ENCODE measurements at places on chromosomes 12 and 14. TPM values are rescaled to one million over a fixed set of nuclear protein-coding genes. Genes with fewer than 3 reads are reported as not detected.

DNA sequence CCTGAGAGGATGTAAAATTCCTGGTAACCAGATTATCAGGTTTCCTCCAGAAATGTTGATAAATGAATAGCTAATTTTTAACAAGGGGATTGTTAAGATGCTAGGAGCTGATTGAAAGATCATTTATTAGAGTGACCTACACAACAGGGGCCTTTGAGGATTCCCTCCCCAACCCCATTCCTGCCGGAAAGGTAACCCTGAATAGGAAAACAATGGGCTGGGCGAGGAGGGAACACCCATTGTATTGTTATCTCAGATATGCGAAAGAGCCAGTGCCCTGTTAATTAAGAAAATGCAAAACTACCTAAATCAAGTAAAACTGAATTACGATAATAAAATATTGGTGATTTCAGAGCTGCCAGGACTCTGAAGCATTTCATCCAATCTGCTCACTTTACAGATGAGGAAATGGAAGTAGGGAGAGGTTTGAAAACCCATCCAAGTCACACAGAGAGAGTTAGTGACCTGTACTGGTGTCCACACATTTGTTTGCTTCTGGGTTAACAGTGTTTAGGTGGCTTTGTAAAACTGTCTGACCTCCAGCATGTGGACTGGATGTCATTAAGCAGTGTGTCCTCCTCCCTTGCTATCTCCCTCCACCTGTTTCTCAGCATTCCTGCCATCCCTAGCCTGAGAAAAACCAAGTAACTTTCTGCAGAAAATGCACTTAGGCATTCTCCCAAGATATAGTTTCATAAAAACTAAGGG lies 214.8 kb downstream of the TTC6 start:
- no peak for DNase-seq

Gene SLC6A15
- not detected for total RNA-seq

DNA sequence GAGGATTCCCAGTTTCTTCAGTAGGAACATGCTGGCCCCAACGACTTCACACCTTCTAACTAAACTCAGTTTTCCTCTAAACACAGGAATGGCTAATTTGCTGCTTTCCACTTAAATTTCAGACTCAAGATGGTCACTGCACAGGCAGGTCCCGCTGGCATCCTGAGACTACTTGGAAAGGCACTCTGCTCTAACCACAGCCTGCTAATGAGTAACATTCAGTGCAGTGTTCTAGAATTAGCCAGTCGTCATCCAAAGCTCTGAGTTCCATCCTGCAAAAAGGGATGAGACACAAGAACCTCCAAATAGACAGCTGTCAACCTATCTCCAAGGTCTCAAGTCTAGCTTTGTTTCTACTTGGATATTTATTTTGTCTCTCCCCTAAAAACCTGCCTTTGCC lies 6.0 kb downstream of the CCDC92 start:
- DNase-seq = no peak

- DNase-seq = no peak
Measured at GRCh38 chr14:68109132-68109900, 289.7 kb downstream of the RAD51B start.

GRCh38 chr12:76284816-76285750 lies 63.1 kb downstream of the BBS10 start:
- no peak for DNase-seq

Gene RIPK3
- total RNA-seq = 3.5 TPM

Gene SMIM41
- not detected for total RNA-seq

Gene FGD4
- 19.4 TPM for total RNA-seq

GRCh38 chr12:6322969-6323339 lies 12.5 kb downstream of the PLEKHG6 start:
- DNase-seq = no peak

GRCh38 chr12:122104844-122105243 lies 26.3 kb downstream of the MLXIP start:
- no peak for DNase-seq

- no peak for DNase-seq
Measured at GRCh38 chr12:132159555-132160003, 15.3 kb downstream of the NOC4L start.

GRCh38 chr14:104389326-104390220 lies 190.0 kb upstream of the C14orf180 start:
- DNase-seq = peak; percentile 68

GRCh38 chr12:23944067-23944466 lies 5.4 kb downstream of the SOX5 start:
- DNase-seq = no peak

DNA sequence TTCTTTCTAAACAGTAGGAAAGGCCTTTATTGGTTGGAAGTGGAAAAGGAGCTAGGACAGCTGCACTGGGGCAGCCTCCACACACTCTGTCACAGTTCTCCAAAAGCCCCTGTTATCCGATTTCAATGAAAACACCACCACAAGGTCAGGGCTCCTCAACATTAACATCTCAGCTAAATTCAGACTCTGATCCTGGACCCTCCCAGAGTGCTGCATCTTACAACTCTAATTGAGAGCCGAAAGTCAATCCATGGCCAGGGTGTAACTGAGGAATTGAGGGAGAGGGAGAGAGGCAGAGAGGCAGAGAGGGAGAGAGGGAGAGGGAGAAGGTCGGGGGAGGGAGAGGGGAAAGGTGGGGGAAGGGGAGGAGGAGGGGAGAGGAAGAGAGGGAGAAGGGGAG lies 32.1 kb downstream of the DICER1 start:
- DNase-seq = no peak

- peak; percentile 82 for DNase-seq
Measured at GRCh38 chr12:55927588-55928502, at the start of gene PYM1. Gene PYM1, minus strand, starts transcription at chr12:55927894. Its CDS starts 133 bp downstream, at chr12:55927761.

GRCh38 chr14:60215127-60215444 lies 33.9 kb upstream of the PPM1A start:
- DNase-seq = no peak

DNA sequence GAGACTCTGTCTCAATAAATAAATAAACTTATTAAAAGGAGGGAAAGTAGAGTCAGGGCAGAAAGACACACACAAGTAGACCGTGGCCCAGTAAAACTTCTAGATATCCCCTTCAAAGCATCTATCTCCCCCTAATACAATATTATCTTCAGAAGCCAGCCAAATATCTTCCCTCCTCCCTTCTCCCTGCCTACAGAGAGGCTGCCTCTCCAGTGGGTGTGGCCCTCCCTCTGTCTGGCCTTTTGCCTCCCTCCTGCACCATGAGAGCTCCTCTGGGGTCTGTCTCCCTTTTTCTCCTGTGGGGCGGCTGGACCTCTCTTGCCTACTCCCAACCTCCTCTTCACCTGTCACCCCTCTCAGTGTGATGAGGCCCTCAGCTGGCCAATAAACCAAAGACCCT lies 139.2 kb downstream of the EGLN3 start:
- no peak for DNase-seq

DNA sequence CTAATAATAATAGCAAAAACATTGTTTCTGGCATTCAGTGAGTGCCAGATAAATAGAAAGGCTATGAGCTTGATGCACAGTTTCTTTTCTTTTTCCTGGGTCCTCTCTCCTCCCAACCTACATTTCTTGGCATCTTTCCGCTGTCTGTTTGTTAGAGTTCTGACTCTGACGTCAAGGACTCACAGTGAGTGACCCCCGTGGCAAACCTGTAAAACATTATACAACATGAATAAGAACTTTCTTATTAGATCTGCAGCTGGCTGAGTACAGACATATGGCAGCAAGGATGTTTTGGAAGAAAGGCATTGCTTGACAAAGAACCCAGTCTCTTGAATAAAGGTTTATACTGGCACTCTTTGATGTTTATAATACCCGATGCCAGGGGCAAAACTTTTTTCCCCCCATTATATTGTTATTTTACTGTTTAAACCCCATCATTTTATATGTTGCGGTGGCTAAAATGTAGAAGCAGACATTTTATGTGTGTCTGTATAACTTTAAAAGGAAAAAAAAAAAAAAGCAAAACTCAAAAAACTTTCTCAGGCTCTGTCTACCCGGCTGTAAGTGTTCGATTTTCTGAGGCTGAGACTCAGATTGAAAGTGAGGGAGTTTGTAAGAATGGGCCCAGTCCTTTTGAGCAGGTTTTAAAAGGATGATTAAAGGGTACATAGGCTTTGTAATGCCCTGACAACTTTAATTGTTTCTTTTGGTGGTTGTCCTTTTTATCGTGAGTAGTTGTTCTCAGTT lies 159.3 kb downstream of the PDE3A start:
- DNase-seq = no peak

Data from cardiac septum (tissue), 1 donor.